Activated T-helper 2 cell treated with anti-CD3 and anti-CD28 coated beads, Interferon-gamma antibody, Interleukin-2, Interleukin-4, amounts not matched to agents 10 μg/mL and 5 μg/mL and 100 μg/mL, durations not matched to agents 14 hours and 24 hours and 36 hours (primary cell): ENCODE measurements at places on chromosomes 1 and 21. TPM values are rescaled to one million over a fixed set of nuclear protein-coding genes. Genes with fewer than 3 reads are reported as not detected.

LCE1B gene
- total RNA-seq = not detected in 2 replicates

ITLN1 gene
- not detected in 2 replicates for total RNA-seq

RAB3B gene
- total RNA-seq = 0.07 and 0.09 TPM in 2 replicates

GRCh38 chr1:180211860-180212229, 18.2 kb upstream of the LHX4 start:
- DNase-seq = no peak

DNA sequence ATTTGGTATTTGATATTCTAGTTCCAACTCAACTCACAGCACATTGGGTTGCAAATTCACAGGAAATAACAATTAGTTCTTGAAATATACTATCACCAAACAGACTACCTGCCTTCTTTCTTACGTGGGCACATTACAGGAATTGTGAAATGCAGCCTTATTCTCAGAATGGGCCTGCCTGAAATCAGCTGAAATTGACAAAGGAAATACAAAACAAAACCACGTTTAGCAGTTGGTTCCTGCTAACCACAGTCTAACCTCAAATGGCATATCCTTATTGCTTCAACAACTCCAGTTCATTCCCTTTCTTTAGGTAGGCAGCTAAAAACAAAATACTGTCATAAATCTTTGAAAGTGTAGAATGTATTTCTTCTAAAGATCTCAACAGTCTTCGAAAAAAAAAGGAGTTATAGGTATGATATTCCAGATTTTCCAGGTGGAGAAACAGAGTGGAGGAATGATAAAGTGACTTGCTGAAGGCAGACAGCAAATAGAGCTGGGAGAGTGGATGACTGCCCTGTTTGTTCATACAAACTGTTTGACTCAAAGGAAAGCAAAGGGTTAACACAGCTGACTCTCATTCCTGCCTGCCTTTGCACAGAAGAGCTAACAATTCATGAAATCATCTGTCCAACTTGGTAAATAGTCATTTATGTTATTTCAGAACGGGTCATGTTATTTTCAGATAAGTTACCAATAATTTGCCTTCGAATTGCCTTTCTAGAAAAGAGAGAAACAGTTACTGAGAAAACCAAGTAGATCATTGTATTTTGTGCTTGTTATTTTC, 1.6 kb upstream of the GREM2 start:
- no peak for DNase-seq
